ENCODE measurements at places on chromosomes 6 and 20.
A peak's percentile ranks its signal among the peaks of the same experiment; 100 is the strongest.

GRCh38 chr6:93252930-93253329 lies 166.4 kb downstream of the EPHA7 start:
- DNase-seq = no peak

DNA sequence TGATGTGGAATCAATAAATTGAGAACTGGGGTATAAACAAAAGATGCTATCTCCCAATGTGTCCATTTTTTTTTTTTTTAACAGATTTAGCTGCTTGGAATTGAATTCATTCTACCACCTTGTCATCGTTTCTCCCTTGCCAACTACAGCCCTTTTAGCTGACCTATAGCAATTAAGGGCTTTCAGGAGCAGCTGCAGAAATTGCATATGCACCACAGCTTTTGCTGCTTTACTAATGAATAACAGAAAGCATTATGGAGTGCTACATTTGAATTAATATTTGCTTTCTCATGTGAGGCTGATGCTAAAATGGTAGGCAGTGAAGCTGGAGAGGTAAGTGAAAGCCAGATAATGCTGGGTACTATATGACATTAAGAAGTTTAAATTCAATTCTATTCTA lies 5.7 kb downstream of the SESN1 start:
- DNase-seq = no peak

DNA sequence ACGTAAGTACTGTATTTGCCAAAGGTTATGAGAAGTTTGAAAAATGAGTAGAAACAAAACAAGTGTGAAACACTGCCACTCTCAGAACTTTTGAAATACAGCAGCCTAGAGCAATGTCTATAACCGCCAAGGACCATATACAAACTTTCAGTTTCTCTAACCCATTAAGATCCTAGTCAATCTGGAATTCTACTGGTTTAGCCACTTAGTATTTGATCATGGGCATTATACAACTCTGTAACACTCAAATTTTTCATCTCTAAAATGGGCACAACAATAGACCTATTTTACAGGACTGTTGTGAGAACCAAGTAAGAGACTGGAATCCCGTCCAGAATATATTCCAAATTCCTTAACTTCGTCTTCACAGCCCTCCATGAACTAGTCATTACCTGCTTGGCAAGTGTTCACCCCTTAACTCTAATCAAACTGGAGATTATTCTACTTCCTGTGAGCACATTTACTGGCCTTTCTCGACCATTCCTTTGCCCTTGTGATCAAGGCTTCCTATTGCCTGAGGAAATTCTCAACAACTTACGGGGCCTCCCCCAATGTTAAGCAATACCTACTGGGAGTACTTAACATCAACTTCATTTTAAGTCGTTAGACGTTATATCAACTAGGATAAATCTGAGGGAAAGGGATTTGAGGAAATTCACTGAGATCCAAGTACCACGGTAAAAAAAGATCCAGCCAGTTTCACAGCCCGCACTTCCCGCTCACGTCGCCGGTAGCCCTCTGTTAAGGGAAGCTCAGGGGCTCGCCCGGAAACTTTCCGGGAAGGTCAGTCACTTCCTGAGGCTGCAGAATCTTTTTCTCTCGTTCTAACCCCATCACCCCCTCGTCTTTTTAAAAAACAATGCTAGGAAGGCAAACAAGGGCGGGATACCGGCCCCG lies 1.1 kb downstream of the EIF2S2 start:
- peak; percentile 82 for DNase-seq

DNA sequence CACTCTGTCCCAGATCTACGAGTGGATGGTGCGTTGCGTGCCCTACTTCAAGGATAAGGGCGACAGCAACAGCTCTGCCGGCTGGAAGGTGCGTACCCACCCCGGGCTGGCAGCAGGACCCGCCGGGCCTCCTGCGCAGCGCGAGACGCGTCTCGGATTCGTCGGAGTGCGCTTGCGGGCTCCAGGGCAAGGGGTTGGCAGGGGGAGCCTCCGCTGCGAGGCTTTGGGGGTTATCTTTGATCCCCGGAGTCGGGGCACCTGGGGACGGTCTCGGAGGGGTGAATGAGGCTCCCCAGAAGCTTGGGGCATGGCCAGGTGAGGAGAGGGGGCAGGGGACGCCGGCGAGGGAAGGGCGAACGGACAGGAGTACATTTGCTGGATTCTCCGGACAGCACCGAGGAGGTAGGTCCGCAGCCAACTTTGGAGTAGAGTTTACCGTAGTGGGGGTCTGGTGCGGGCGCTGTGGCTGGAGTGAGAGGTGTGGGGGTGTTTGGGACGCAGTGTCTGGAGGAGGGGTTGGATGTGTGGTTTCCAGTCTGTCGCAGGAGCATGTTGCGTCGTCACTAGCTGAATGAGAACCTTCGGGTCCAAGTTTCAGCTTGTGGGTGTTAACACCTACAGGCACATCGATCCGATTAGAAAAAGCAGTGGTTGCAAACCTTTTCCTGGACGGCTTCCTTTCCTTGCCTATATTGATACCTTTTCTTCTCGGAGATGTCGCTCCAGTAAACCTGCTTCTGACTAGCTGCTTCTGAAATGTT lies 1.2 kb downstream of the FOXO3 start:
- peak; percentile 85 for DNase-seq

- DNase-seq = no peak
These were observed 200.5 kb upstream of the FOXQ1 start for GRCh38 chr6:1111361-1111760.

- DNase-seq = no peak
These were observed 37.4 kb downstream of the HIVEP2 start for GRCh38 chr6:142907544-142907943.

DNA sequence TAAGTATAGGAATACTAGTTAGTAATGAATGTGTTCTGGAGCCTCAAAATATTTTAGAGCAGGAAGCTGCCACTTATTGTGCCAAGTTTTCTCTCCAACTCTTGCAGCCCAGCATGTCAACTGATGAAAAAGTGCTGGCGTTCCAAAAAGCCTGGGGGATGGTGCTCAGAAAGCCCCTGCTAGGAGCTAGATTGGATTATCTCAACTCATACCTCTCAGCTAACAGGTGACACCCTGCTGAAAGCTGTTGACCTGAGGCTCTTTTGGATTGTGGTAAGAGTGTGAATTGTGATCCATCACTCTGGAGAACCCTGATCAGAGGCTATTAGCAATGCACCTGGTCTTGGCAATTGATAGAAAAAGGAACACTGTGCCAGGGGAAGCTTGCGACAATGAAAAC lies 580.4 kb downstream of the EYS start:
- no peak for DNase-seq
